Frontal cortex (tissue), 4 donors: ENCODE measurements at places on chromosomes 2 and 18.

GRCh38 chr2:237791977-237792727, 6.4 kb upstream of the RBM44 start:
- DNase-seq: no peak

DNA sequence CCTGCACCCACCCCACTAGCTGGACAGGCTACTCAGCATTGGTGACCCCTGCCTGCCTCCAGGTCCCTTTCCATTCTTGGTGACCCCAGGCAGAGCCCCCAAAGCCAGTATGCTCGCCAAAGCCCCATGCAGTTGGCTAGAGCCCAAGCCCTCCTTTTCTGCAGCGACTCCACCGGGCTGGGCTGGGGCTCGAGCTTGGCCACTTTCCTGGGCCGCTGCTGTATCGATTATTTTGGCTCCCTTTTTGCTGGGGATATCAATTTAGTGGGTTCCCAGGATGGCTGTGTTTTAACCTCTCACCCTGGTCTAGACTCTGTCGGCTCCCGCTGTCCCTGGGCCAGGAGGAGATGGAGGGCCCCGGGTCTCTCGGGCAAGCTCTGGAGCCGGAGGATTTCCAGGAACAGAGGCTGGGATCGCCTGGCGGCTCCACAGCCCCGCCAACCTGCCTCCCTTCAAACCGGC, 76.0 kb downstream of the SMAD7 start:
- DNase-seq: no peak

- DNase-seq: no peak
Observed at GRCh38 chr18:23203891-23204432, 68.7 kb downstream of the CABLES1 start.

- DNase-seq: no peak
Observed at GRCh38 chr18:79630281-79631095, 49.1 kb upstream of the CTDP1 start.

GRCh38 chr2:39996653-39997080, 217.6 kb upstream of the THUMPD2 start:
- no peak for DNase-seq

DNA sequence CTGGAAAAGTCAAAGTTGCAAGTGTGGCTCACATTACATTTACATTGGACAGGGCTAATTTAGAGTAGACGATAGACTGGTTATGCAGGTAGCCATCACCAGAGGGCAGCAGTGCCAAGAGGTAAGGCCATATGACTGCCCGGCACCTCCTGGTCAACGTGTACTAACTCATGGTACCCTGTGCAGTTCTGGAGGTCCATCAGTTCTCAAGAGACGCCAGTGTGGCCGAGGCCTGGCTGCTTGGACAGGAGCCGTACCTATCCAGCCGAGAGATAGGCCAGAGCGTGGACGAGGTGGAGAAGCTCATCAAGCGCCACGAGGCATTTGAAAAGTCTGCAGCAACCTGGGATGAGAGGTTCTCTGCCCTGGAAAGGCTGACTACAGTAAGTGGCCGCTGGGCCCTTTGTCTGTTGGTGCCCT, 65.8 kb upstream of the EML6 start:
- no peak for DNase-seq

DNA sequence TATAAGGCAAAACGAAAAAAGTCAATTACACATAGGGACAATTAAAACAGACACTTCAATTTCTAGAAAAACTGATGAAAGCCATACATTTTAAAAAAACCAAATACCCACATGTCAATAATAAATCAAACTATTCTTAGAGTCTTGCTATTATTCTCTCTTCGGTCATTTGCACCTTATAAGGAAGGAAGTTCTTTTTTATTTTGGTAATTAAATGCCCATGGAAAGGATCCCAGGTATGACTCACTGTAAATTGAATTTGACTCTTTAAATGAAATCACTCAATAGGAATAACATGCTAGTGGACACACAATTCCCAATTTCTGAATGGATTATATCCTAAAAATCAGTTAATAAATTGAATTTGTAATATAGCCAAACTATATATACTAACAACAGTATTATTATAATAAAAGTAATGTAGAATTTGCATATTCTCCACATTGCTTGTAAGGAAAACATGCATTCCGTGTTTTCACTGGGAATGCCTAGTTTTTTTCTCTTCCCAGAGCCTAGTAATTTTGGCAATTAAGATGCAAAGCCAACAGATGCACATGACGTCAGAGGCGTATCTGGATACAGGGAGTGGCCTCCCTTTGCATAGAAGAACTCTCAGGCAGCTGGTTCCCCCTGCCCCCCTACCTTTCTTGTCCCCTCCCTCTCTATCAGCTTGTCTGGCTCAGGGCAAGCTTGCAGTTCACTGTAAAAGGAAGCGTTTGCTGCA, 153.5 kb upstream of the PGAP1 start:
- DNase-seq: no peak

DNA sequence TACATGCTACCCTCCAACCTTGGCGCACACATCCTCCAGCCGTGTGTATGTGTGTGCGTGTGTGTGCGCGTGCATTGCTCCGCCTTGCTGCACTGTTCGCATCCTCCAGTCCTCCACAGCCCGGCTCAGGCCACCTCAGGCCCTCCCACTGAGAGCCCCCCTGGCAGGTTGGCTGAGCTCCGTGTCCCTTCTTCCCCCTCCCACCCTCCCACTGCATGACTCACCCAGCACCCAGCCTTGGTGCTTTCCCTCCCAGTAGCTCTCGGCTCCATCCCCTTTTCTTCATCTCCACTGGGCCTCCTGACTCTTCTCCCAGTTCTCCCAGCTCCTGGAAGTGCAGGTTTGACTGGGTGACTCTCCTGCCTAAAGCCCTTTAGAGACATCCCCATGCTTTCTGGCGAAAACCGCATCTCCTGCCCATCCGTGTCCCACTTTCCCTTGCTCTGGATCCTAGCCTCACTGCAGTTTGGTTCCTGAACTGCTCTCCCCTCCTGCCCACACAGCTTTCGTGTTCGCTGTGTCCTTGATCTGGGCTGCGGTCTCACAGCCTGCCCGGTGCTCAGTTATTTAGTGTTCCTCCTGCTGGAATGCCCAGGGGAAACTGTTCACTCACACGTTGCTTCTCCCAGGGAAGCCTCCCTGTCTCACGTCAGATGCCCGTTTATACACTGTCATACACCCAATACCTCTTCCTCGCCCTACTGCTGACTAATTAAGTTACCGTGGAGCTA, 4.9 kb downstream of the TMEM177 start:
- no peak for DNase-seq

GRCh38 chr18:398935-399630, 101.4 kb downstream of the COLEC12 start:
- DNase-seq: no peak

DNA sequence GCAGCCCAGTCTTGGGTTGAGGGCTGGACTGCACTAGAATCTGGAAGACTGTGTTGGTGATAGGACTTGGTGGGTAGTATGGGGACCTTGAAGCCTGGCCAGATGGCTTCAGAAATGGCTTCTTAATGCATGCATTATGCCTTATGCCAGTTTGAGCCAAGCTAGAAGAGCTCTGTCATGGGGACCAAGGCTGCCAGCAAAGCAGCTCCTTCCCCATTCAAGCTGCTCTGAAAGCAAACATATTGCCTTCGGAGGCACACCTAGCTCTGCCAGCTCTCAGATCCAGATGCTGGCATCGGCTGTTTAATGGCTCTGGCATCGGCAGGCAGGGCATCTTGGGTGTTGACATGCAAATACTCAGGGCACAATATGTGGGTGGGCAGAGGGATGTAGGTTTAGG, 59.0 kb upstream of the IGFBP5 start:
- DNase-seq: no peak

GRCh38 chr2:170006587-170007325, 171.2 kb upstream of the MYO3B start:
- no peak for DNase-seq

GRCh38 chr2:119332953-119333352, 33.7 kb downstream of the C2orf76 start:
- DNase-seq: no peak

- no peak for DNase-seq
Observed at GRCh38 chr18:59456657-59457056, 97.6 kb upstream of the LMAN1 start.

DNA sequence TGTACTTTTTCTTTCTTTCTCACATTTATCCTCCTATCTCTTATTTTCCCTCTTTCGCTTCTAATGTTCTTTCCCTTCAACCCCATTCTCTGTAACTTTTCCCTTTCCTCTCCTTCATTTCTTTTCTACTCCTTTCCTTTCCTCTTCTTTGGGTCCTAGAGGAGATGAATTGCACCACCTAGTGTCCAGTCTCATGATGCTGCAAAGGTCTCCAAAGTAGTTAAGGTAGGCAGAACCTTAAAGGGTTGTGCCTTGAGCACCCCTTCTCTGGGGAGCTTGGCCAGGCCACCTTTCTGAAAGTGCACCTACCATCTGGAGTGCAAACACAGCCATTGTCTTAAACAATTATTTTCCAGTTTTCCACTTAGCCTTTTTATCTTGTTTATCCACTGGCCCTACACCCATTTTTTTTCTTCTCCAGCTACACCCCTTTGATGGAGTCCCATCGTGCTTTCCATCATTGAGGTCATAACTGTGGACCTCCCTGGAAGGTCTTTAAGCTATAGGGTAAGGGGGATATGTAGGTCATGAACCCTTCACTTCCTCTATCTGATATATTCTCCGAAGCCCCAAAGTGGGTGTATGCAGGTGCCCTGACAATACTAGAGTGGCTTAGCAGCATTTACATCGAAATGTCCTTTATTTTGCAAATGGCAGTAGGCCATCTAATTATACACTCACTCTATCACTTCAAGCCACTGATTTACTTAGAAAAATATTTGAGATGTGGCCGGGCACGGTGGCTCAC, 155.9 kb downstream of the ESCO1 start:
- DNase-seq: peak; percentile 14

DNA sequence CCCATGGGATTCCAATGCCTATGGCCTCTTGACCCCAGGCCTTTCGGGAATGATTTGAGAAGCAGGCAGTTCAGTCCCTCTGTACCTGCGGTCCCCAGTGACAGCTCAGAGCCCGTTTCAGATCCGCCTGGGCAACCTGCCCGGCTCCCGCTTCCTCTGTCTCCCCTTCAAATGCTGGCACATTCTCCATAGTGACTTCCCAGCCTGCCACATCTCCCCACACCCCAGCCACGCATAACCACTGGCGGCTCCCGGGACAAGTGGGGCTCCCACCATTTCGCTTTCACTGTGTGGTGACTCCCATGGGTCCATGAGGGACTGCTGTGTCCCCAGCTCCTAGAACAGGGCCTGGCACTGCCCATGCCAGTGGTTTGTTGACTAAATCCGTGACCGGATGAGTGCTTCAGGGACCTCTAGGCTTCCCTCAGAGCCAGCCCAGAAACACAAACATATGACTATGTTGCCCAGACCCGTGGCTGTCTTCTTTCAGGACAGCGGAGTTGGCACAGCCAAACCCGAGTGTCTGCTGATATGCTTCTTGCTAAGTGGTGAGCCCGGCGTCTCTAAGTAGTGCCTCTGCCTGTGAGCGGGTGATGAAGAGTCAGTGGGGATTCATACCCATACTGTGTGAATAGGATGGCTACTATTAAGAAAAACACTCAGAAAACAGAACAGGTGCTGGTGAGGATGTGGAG, 91.2 kb downstream of the GLI2 start:
- no peak for DNase-seq

- DNase-seq: no peak
Observed at GRCh38 chr2:7736646-7737305, 819.6 kb downstream of the RNF144A start.

DNA sequence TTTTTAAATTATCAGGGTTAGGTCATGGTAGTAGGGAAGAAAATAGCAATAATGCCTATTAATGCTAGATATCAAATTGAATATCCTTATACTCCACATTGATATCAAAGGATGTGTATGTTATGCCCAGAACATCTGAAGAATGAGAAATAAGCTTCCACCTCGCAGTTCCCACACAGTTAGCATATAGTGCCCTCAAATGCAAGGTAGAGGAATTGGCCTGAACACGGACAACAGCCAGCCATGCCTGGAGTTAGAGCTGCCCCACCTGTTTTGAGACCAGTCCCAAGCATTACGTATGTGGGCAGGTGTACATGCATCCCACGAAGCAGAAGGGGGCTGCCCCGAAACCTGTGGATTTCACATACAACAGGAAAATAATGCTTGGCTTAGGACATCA, 79.6 kb downstream of the SUMO1 start:
- DNase-seq: no peak

DNA sequence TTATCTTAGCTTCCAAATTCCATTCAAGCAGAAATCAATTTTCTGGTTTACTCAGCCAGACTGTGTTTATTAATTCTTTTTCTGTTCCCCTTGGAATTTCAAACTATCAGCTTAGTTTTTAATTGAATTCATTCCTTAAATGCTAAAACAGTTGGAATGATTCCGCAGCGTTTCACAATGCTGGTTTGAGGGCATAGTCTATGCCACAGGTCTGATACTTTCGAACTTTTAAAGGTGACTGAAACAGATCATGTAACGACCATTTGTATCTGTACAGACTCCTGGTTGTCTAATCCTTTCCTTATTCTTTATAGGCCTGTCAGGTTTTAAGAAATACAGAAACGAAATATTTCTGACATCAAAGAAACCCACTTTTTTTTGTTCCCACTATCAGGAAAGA, 45.4 kb downstream of the STPG4 start:
- no peak for DNase-seq

GRCh38 chr2:10957391-10957790, 45.7 kb downstream of the KCNF1 start:
- DNase-seq: no peak

DNA sequence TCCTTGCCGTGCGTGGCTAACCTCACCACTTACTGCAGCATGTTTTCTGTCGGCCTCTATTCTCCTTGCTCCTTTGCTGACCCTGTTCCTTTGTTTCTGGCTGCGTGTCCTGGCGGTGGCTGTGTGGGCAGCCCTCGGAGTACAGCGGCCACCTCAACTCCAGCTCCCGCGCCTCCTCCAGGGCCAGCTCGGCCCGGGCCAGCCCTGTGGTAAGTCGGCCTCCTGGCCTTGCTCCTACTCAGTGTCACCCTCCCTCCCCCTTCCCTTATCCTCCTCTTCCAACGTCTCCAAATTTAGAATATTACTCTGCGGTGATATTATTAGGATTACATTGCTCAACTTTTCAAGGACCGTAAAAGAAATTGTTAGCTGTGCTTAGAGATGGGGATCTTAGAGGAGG, 59.5 kb upstream of the RBM44 start:
- no peak for DNase-seq

- DNase-seq: no peak
Observed at GRCh38 chr2:174977364-174977763, 27.8 kb downstream of the CHN1 start.

DNA sequence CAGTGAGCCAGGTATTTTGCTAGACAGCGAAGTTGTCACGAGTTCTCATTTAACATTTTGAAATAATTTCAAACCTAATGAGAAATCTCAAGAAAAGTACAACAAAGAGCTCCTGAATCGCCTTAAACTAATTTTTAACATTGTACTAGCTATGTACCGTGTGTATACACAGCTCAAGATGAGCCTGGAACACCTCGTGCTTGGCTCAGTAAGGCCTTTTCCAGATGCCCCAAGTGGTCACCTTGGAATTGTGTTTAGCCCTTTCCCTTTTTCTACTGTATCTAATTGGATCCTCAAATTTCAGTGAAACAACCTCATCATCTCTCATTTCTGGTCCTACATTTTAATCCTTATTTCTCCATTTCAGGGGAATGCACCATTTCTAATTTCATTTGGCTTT, 7.2 kb downstream of the PTPN4 start:
- DNase-seq: no peak
